ENCODE measurements at places on chromosomes 11 and 22.

- no peak for DNase-seq
These were observed 44.2 kb downstream of the DSCAML1 start for GRCh38 chr11:117752721-117753237.

DNA sequence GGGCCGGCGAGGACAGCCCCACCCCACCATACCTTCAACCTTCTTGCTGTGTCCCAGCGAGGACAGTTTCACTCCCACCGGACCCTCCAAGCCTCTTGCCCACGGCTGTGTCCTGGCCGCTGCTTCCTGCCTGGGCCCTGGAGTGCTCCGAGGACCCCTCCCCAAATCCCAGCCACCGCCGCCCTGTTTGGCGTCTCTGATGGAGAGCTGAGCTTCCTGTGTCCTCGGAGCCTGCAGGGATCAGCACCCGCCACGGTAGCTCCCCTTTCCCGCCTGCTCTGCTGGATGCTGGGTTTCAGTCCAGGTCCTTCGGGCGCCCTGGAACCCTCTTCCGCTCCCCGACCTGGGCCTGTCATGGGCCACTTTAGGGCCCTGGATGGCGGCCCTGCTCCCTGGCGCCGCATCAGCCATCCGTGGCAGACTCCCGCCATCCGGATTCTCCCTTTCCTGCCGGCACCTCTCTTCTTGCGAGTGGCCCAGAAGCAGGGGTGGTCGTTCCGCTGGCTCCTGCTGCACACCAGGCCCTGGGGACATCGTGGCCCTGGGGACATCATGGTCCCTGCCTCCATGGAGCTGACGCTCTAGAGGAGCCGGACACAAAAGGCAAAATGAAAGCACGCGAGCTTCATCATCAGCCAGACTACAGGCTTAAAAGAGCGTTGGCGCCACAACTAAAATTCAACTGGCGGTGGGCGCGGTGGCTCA is 34.3 kb upstream of the GAL start:
- no peak for DNase-seq

DNA sequence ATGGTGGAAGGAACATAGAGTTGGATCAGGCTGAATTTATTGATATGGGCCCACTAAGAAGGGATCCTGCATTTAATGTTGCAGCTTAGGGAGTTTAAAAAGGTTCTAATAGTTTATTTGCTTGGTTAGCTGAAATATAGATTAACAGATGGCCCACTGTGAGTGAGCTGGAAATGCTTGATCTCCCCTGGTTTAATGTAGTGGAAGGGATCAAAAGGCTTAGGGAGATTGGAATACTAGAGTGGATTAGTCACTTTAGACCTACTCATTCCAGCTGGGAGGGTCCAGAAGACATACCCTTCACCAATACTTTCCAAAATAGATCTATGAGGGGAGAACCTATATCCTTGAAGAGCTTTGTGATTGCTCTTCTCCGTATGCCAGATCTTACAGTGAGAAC is 130.1 kb upstream of the ZC3H12C start:
- DNase-seq, result no peak

- DNase-seq, result no peak
These were observed 118.5 kb upstream of the GRIA4 start for GRCh38 chr11:105491394-105491793.

DNA sequence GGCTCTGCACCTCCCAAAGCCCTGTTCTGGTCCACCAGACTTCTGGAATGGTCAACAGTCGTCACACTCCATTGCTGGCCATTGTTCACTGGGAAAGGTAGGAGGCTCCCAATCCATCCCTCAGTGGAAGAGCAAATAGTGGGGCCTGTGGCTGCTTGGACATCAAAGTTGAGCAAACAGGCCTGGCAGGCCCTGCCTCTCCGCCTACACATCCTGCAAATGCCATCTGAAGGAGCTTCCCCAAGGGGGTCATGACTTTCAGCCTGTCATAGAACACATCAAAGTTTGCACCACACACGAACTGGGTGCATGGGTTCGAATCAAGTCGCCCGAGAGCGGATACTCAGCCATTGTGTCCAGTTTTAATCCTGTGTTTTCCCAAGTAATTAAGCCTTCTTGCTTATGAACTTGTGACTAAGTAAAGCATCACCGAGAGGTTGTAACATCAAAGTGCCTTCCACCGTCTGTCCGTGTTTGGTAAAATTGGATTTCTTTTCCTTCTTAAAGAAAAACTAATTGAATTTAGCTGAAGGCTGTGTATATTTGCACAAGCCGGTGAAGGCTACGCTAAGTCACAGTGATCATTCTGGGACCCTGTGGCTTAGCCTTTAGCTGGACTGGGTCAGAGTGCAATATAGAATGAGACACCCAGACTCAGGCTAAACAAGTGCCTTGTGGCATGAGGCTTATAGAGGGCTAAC is 36.1 kb downstream of the CLPB start:
- no peak for DNase-seq

GRCh38 chr11:71373791-71374454 is 74.3 kb downstream of the DHCR7 start:
- no peak for DNase-seq

DNA sequence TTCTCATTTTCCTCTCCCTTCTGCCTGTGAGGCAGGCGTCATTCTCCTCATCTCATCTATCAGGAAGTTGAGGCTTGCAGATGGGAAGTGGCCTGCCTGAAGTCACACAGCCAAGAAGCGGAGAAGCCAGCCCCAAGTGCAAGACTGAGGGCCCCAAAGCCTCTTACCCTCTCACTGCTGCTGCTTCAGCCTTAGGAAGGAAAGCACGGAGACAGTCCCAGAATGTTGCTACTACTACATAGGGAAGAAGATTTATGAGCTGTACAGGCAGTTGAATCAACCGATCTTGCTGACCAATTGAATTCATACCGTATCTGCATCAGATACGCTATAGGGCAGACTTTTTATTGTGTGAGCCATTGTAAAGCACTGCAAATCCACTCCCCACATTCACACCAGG is 89.0 kb downstream of the CWC15 start:
- DNase-seq, result no peak

DNA sequence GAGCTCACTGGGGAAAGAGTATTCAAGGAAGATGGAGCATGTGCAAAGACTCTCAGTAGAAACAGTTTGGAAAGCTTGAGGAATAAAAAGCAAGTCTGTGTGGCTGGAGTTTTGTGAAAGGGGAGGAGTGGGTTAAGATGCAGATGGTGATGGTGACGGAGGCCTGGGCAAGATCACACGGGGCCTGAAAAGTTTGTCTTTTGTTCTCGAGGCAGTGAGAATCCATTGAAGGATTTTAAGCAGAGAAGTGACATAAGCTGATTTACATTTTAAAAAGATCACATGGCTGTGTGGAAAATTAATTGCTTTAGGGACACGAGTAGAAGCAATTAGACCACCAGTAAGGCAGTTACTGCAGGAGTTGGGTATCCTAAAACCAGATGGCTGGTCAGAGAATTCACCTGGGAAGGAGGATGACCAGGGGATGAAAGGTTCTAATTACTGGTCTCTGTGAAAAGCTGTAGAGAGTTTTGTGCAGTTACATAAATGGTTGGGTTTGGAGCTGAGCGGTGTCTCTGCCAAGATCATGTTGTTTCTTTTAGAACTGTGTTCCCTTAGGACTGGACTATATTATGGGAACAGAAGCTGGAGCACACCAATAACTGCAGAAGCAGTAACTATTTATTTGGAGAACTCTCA is 7.1 kb downstream of the RRP8 start:
- DNase-seq, result no peak

GRCh38 chr11:107840129-107840484 is 18.5 kb downstream of the SLC35F2 start:
- DNase-seq, result no peak

DNA sequence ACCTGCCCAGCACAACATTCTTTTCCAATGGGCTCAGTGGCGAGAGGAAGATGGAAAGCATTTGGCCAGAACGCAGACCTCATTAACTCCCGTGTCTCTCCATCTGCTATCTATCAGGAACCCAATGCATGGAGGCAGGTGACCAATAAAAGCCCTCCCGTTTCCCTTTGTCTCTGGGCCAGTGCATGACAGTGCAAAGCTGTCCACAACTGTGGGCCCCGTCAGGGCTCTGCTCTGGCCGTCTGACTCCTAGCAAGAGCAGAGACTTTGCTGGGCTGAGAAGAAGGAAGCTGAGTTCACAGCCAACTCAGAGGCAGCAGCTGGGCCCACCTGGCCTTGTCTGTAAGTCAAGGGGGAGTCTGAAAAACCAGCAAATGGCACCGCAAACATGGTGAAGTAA is 177.8 kb downstream of the TENM4 start:
- DNase-seq, result no peak
